ENCODE measurements at places on chromosomes 2 and 18.
A peak's percentile ranks its signal among the peaks of the same experiment; 100 is the strongest.

- DNase-seq, result no peak
Observed at GRCh38 chr2:45301307-45302277, 292.3 kb upstream of the SIX2 start.

- no peak for DNase-seq
Observed at GRCh38 chr2:37786191-37786698, 114.8 kb upstream of the CDC42EP3 start.

GRCh38 chr2:190235101-190235500, 84.5 kb downstream of the HIBCH start:
- no peak for DNase-seq

DNA sequence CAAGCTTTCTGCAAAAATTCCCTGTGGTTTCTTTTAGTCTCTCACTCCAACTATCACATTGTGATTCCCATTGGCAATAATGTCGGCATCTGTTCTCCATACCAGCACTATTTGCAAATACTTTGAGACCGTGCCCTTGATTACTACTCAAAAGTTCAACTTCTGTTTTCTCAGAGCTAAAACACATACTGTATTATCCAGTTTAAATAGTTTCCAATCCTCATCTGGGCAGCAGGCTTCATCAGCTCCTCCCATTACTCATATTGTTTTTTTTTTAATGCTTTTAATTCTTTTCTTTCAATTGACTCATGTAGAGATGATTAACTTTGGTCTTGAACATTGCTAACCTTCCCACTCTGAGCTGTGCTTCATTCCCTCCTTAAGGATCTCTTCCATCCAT, 135.8 kb downstream of the METTL8 start:
- no peak for DNase-seq

DNA sequence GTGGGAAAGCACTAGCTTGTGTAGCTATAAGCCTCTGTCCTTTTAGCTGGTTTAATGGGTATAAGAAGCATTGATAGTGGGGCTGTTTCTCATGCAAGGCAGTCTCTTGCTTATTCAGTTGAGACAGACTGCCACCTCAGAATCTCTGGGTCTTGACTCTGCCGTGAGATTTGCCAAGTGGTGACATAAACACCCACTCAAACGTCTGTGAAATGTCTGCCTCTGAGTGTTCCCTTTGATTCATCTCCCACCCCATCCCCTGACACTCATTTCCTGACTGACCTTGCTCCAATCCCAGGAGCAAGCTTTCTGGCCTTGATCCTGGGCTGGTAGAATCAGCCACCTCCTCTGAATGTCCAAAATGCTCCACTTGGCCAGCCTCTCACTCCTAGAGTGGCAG, 141.9 kb upstream of the RBMS1 start:
- no peak for DNase-seq

DNA sequence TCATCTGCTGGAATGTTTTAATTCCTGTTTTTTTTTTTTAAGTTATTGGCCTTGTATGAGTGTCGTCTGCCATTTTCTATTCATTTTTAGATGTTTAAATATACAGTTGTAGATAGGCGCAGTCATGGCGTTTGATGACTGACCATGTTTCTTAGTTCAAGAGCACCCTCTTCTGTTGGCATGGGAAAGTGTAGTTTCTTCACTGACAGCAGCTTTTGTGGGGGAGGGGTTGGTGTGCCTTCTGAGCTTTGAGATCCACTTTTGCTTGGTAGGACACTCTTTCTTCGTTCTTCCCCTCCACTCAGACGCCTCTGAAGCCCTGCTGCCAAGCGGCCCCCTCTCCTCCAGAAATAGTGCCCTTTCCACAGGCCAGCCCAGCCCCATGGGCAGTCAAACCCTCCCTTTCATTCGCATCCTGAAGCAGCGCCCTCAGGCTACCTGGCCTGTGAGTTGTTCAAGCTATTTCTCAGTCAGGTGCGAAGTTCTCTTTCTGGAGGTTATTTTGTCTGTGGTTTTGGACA, 492.0 kb downstream of the TNS1 start:
- peak; percentile 17 for DNase-seq

- DNase-seq, result no peak
Observed at GRCh38 chr2:137888845-137889244, 75.4 kb upstream of the HNMT start.

- no peak for DNase-seq
Observed at GRCh38 chr18:36518839-36519238, 221.3 kb downstream of the FHOD3 start.

GRCh38 chr2:610491-610890, 66.7 kb downstream of the TMEM18 start:
- DNase-seq, result no peak

DNA sequence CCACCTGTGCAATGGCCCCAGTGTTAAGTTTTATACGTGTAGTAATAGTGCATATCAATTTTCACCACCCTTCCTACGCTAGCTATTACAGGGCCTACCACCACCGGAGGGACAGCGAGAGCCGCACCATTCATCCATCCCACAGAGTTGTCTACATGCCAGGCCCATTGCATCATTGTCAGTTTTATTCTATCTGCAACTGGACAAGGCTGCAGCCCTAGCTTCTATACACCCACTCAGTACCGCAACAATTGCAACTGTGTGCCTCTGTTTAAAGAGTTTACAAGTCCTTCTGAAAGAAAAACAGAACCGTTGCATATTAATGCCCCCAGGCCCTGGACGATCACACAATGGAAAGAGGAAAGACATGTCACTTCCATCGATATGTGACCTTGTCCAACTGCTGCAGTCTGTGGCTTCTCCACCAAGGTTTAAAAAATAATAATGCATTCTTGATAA, 58.6 kb downstream of the ZEB2 start:
- DNase-seq, result no peak

DNA sequence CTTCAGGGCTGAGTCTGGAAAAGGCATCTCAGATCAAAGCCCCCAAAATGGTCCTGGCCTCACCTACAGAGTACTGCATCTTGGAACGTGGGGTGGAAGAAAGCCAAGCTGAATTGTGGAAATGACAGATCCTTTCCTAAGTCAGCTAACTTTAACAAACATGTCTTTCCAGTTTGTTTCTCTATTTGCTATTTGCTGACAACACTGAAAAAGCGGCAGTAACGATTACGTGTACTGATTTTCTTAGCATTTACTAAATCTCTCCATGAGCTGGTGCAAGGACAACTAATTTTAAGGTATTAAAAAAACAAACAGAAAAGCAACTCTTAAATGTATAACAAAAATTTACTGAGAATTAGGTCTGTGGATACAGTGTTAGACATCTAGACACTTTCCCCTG, 1.1 kb downstream of the HIBCH start:
- DNase-seq, result no peak

DNA sequence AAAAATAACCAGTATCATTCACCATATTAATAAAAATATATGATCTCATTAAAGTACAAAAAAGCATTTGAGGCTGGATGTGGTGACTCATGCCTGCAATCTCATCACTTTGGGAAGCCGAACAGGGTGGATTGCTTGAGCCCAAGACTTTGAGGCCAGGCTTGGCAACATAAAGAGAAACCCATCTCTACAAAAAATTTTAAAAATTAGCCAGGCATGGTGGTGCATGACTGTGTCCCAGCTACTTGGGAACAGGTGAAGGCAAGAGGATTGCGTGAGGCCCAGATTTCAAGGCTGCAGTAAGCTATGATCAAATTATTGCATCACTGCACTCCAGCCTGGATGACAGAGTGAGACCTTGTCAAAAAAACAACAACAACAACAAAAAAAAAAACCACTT, 75.9 kb downstream of the RAD51AP2 start:
- DNase-seq, result no peak

- DNase-seq, result no peak
Observed at GRCh38 chr2:19542796-19543662, 184.6 kb upstream of the OSR1 start.

- DNase-seq, result no peak
Observed at GRCh38 chr2:232488097-232488711, 570 bp upstream of the ECEL1 start.

GRCh38 chr2:222272446-222273015, 26.3 kb downstream of the PAX3 start:
- no peak for DNase-seq

- peak; percentile 74 for DNase-seq
Observed at GRCh38 chr2:98457045-98457696, 12.5 kb downstream of the INPP4A start.

GRCh38 chr2:102664471-102664909, 45.1 kb downstream of the SLC9A2 start:
- DNase-seq, result peak; percentile 15

GRCh38 chr2:30981096-30981495, 157.1 kb downstream of the GALNT14 start:
- DNase-seq, result no peak

GRCh38 chr2:126994340-126994777, 95.7 kb downstream of the TEX51 start:
- DNase-seq, result no peak

DNA sequence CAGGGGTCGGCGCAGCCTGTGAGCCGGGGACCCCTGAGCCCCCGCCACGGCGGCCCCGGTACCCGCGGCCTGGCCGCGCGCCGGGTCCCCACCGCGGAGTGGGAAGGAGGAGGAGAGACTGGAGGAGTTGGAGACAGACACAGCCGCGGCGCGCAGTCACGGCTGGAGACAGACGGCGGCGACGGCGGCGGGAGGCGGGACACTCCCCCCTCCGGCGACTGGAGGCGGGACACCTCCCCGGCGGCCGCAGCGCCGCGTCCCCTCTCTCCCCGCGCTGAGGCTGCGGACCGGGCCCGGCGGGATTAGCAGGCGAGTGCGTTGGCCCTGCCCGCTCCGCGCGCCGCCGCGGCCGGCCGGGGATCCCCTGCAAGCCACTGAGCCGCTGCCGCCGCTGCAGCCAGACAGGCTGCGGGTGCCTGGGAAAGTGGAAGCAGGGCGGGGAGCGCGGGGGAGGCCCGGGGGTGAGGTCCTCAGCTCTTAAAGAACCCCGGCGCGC, 1.0 kb upstream of the LDLRAD4 start:
- DNase-seq, result no peak

DNA sequence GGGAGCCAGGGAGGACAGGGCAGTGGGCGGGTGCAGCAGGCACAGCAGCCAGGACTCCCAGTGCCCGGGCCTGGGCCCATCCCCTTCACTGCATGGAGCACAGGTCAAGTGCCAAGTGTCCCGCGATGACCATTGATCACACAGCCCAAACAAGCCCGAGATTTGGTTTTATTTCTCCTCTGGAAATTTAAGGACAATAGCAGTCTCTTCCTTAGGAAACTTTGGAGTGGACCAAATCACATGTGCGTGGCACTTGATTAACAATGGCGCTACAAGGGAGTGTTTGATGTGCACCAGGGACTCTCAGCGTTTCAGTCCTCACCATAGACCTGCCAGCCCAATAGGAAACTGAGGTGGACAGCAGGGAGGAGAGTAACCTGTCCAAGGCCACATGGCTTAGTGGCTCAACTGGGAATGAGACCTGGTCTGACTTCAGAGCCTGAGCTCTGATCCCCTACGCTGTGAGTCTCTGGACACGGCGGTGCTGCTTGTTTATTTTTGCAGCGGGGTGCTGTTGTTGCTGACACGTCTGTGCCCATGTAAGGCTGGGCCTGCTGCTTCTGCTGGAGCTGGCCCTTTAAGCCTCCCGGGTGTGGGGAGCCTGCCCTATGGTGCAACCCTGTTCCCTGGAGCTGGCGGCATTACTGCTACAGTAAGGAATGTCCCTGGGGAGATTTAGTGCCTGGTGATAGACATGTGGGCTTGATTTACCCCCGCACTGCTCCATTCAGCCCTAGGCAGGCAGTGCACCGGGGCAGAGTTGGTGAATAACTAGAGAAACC, 194.2 kb downstream of the INHBB start:
- no peak for DNase-seq

- no peak for DNase-seq
Observed at GRCh38 chr2:55155764-55156281, 76.3 kb downstream of the CLHC1 start.

- DNase-seq, result no peak
Observed at GRCh38 chr2:191660575-191660974, 17.4 kb upstream of the NABP1 start.

All from Panc1 (cell line).